Activated T-helper 1 cell treated with anti-CD3 and anti-CD28 coated beads, Interleukin-12 subunit alpha, Interleukin-12 subunit beta, Interleukin-2, Interleukin-4 antibody, amounts not matched to agents 30 ng/mL and 10 ng/mL and 1 ng/mL, durations not matched to agents 14 hours and 24 hours and 36 hours (primary cell): ENCODE measurements at places on chromosomes 6 and 20. TPM values are rescaled to one million over a fixed set of nuclear protein-coding genes. Genes with fewer than 3 reads are reported as not detected.

Gene ARG1
- not detected in 2 replicates for total RNA-seq

- no peak for DNase-seq
- H3K27ac ChIP-seq, result peak overlapping the region; percentile 63
- H3K27me3 ChIP-seq, result peaks cover 34% of the 10 kb centered on the region
- peak overlapping the region; percentile 27 for H3K4me3 ChIP-seq
- H3K4me1 ChIP-seq, result peaks cover 25% of the 10 kb centered on the region
These were observed 124.2 kb downstream of the LY86 start for GRCh38 chr6:6712449-6713403.

DNA sequence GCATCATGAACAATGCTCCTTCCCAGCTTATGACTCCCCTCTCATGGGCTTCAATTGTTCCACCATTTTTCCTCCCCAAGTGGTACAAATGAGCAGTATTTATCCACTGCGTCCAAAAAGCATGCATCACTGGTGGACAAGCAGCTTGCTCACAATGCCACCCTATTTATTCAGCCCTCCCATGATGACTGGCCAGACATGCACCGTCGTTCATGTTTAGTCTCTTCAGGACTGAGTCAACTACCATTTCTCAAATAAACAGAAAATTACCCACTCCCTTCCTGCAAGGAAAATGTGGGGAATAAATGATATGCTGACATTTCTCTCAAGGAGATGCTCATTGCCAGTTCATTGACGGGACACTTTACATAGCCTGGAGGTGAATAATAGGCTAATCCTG lies 300.4 kb downstream of the C6orf118 start:
- DNase-seq, result no peak
- H3K27me3 ChIP-seq, result no peaks in the 10 kb centered on the region
- H3K36me3 ChIP-seq, result no peaks in the 10 kb centered on the region
- H3K4me3 ChIP-seq, result no peak overlapping the region
- H3K27ac ChIP-seq, result no peak overlapping the region
- no peaks in the 10 kb centered on the region for H3K4me1 ChIP-seq

Gene CST4
- total RNA-seq, result not detected in 2 replicates

- H3K4me1 ChIP-seq, result peaks cover 48% of the 10 kb centered on the region
- peak overlapping the region; percentile 74 for H3K27ac ChIP-seq
- DNase-seq, result no peak
- peak overlapping the region; percentile 32 for H3K4me3 ChIP-seq
- H3K36me3 ChIP-seq, result peaks cover 50% of the 10 kb centered on the region
These were observed 4.4 kb downstream of the GZF1 start for GRCh38 chr20:23366384-23366783.

DNA sequence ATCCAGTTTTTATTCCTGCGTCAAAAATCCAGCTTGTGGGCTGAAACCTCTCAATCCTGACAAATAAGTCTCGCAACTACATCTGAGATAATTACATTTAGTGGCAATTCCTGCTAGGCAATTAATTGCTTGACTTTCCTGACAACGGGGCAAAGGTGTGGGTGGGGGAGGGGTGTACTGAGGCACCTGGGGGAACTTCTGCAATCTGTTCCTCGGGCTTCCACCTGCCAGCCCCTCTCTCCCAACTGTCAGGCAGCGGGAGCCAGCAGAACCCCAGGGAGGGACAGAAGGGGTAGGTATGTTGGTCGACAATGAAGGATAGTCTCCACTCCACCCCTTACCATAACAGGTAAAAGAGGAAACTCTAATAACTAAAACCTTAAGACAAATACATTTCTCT lies 6.8 kb downstream of the C6orf52 start:
- H3K36me3 ChIP-seq, result no peaks in the 10 kb centered on the region
- peaks cover 35% of the 10 kb centered on the region for H3K4me1 ChIP-seq
- H3K4me3 ChIP-seq, result no peak overlapping the region
- no peak overlapping the region for H3K27ac ChIP-seq
- peaks cover 1% of the 10 kb centered on the region for H3K27me3 ChIP-seq
- no peak for DNase-seq

Gene TBC1D32
- 6.8 and 7.9 TPM in 2 replicates for total RNA-seq

Gene MROH8
- 1.1 and 1.3 TPM in 2 replicates for total RNA-seq

Gene USP49
- 4.8 and 5.3 TPM in 2 replicates for total RNA-seq

Gene OOEP
- 1.2 TPM in 1 of 2 replicates, not detected in the other for total RNA-seq

DNA sequence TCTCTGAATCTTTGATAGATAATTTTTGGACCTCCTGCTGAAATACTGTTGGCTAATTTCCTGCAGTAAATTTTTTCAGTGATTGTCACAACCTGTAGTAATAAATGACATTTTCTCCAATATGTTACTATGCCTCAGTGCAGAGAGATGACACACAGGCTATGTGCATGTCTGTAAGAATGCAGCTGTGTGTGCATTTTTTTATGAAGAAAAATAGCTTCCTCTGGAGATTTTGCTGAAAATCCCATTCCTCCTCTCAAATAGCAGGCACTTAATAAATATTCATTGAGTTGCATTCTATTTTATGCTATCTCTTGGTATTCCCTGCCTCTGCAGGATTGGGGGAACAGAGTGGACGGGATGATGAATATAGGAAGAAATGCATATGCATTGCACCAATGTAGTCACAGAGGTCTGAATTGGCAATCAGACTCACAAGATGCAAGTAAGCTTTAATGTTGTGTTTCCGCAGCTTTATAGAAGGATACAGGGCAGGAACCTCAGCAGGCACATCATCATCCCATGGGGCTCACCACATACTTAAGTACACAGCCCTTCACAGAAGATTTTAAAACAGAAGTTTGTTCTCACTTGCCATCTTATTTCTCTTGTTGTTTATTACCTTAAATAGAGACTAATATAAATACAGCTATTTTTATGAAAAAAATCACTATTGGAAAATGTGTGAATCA lies 474.7 kb downstream of the EPM2A start:
- H3K36me3 ChIP-seq, result no peaks in the 10 kb centered on the region
- no peak overlapping the region for H3K4me3 ChIP-seq
- H3K27me3 ChIP-seq, result no peaks in the 10 kb centered on the region
- no peak overlapping the region for H3K27ac ChIP-seq
- H3K4me1 ChIP-seq, result no peaks in the 10 kb centered on the region

- H3K4me1 ChIP-seq, result no peaks in the 10 kb centered on the region
- peak; percentile 3 for DNase-seq
- H3K27ac ChIP-seq, result no peak within 1 kb of the TSS
- no peaks in the 10 kb centered on the region for H3K36me3 ChIP-seq
These were observed at the start of gene OPRM1 for GRCh38 chr6:154039231-154039842. OPRM1 (plus strand) TSS chr6:154039240; CDS start chr6:154039545, 305 bp downstream.

GRCh38 chr6:152575621-152576150 lies 61.5 kb downstream of the SYNE1 start:
- no peaks in the 10 kb centered on the region for H3K36me3 ChIP-seq
- H3K4me3 ChIP-seq, result no peak overlapping the region
- H3K27me3 ChIP-seq, result peaks cover 2% of the 10 kb centered on the region
- H3K4me1 ChIP-seq, result no peaks in the 10 kb centered on the region
- no peak overlapping the region for H3K27ac ChIP-seq

- DNase-seq, result no peak
- no peaks in the 10 kb centered on the region for H3K4me1 ChIP-seq
- H3K36me3 ChIP-seq, result no peaks in the 10 kb centered on the region
- H3K4me3 ChIP-seq, result no peak overlapping the region
These were observed 16.8 kb upstream of the EEF1A1 start for GRCh38 chr6:73537677-73538076.

DNA sequence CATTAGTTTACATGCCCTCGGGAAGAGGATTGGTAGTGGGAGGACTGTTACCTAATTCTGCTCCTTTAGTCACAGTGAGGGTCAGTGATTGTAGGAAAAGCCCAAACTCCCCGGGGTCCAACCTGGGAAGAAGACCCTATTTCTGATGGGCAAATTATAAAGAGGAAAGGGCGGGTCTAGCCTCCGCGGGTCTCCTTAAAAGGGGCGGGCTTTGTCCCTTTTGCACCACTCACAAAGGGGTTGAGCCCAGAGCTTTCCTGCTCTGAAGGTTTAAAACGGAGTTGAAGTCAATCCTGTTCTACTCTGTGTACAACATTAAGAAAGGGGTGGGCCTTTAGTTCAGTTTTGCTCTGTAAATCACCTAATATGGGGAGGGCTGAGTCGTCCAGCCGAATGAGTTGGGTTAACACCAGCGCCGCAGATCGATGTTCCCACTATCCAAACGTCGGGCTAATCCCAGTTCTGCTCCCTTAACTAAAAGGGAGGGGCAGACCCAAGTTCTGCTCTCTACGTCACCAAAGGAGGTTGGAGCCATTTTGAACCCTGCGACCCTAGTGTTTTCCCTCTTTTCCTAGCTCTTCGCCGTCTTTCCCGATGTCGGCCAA lies 920 bp upstream of the RNF5 start:
- peaks cover 61% of the 10 kb centered on the region for H3K4me1 ChIP-seq
- peak overlapping the region; percentile 95 for H3K4me3 ChIP-seq
- DNase-seq, result peak; percentile 29
- H3K27ac ChIP-seq, result peak overlapping the region; percentile 94
- H3K36me3 ChIP-seq, result peaks cover 23% of the 10 kb centered on the region

Gene PHACTR3
- total RNA-seq, result not detected in 2 replicates

GRCh38 chr20:50405915-50406609 lies 104.1 kb upstream of the PTPN1 start:
- peaks cover 27% of the 10 kb centered on the region for H3K27me3 ChIP-seq
- no peak overlapping the region for H3K27ac ChIP-seq
- H3K36me3 ChIP-seq, result no peaks in the 10 kb centered on the region
- DNase-seq, result no peak
